CD4-positive, alpha-beta T cell treated with Interleukin-15 for 4 hours (primary cell): ENCODE measurements at places on chromosomes 6 and 20.
A peak's percentile ranks its signal among the peaks of the same experiment; 100 is the strongest.

DNA sequence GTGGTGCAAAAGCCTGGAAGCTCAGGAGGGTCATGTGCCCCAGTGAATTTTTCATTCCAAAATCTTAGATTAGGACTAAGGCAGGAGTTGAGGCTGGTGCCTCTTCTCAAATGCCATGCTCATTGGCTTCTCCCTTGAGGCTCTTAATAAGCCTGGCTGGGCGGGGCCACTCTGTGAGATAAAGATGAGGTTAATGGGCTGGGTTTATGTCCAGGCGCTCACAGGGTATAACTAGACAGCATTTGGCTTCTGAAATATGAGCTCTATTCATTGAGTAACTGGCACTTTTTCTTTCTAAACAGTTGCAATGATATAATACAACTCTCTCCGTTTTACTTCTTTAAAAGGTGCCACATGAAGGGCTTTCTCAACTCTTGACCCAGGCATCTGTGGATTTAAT is 156.3 kb downstream of the SCML4 start:
- DNase-seq = no peak

DNA sequence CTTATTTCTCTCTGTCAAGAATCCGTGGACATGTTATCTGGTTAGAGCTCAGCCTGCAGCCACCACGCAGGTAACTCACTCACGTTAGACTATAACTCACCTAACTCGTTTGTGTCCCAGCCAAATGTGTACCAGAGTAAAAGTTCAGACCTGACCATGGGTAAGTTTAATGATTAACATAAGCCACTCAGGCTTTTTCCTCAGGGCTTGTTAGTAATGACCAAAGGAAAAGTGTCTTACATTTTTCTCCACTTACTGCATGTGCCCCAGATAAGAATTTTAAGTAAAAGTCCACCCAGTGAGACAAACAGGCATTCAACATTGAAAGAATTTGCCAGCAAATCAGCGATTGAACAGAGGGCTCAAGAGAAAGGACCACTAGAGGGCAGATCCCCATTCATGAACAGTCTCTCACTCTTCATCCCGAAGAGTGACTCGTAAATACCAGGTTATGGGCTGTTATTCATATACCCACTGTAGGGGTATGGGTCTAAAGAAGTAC is at the start of gene PKHD1:
Gene PKHD1, minus strand, starts transcription at position 116 of the 502 bp plus-strand sequence. CDS start 2,680 bp downstream, outside the sequence.
- DNase-seq = no peak

DNA sequence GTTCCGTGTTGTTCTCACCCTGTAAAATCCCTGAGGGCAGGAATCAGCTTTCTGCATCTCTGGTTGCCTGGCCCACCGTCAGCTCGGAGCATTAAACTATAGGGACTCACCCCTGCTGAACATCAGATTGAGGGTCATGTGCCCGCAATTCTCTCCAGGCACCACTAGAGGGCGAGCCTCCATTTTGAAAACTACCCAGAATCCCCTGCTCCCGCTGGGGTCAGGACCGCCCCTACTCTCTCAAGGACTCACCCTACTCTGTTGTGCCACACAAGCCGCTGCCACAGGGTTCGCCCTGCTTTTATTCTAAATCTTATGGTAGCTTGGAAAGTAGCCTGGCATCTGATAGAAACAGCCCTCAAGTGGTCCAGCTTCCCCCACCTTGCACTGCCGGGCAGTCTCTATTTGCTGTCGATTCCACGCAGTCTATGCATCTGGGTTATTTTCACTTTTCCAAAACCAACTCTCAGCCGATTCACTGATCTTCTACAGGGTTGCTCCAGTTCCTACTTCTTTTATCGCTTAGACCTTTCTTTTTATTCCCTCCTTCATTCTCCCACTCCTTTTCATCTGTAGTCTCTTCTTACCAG is 244.1 kb upstream of the QKI start:
- DNase-seq = peak; percentile 7

DNA sequence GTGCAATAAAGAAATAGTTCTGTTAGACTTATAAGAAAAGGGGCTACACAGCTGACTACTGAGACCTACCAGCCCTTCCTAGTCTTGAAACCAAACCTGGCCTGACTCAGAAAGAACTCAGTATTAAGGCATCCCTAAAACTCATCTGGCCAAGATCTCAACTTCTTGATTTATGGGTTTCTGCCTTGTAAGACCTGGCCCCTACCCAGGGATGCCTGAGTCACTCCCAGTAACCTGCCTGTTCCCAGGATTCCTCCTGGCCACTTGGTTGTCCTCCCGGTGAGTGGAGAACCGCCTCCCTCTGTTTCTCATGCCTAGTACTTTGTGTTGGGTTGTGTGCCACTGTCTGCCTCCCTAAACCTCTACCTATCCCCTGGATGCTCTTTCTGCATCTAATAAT is 189.4 kb upstream of the PREP start:
- no peak for DNase-seq

DNA sequence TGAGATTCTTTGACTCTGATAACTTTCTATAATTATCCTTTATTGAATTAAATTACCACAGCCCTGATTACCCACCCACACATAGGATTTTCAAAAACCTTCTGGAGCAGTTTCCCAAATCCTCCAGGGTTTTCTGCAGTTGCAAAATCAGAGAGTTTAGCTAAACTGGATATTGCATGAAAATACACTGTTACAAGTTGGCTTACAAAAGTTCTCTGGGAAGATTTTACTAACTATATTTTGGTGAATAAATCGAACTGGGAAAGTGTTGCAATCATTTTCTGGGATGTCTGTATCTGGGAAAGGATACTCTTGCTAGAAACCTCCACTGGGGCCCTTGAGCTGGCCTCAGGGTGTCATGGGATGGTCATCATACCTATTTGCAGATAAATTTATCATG is 97.6 kb upstream of the STMND1 start:
- DNase-seq = no peak

DNA sequence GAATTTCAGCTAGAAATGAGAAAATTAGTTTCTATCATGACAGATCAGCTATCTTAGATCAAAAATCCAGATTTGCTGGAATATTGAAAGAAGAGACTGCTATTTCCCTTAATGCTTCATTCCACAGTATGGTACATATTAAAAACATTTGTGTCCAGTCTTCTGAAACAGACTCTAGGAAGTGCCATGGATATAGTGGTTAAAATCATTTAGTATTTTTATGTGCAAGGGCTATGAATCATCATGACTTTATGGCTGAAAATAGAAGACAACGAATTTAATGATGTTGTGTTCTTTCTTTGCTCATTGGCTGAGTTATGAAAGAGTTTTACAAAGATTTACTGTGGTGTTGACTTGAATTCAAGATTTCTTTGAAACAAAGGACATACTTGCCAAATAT is 146.6 kb downstream of the ANKRD60 start:
- no peak for DNase-seq

GRCh38 chr20:43160941-43161340 is 28.8 kb downstream of the PTPRT start:
- DNase-seq = no peak

DNA sequence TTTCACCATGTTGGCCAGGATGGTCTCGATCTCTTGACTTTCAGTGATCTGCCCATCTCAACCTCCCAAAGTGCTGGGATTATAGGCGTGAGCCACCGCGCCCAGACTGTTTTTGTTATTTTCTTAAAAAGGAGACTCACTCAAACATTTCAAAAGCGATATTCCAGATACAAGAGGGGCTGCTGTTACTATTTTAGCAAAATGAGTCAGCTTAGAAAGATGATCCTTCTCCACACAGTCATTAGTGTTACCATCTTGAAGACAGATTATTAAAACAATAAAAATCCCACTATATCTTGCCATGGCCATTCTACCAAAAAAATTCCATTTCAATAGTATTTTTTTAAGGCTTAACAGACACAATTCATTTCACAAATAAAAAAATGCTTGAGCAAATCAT is 102.8 kb downstream of the PREP start:
- DNase-seq = no peak

DNA sequence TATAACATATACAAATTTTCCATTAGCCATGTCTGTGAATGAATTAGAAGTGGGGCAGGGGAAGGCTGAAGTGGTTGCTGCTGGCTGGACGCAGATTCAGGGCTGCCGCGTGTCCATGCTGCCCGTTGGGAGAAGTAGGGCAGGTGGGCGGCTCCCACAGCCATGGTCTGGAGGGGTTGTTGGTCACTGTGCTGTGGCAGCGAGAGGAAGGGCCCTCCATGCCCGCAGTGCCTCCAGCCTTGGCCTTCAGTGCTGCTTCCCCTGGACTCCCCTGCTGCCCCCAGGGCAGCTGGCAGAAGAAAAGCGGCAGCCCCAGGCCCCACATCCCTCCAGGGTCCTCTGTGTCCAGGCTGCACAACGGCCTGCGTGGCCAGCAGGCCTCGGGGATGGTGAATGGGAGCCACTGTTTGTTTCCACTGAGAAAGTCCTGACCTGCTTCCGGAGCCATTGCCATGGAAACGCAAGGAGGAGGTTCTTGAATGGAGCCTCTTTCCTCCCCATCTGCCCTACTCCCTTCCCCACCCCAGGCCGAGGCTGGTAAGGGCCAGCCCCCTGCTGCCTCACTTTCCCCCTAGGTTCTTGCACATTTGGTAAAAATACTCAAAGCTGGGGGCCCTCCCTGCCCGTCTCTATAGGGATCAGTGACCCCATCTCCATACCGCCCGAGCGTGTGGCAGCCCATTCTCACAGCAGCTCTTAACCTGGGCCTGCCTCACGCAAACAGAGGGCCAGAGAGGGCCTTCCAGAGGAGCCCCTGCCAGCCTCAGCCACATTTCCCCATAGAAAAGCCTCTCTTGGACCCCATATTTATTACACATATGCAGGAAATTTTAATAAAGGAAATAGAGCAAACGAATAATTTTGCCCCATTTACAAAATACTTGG is 113.3 kb downstream of the SASH1 start:
- DNase-seq = no peak

DNA sequence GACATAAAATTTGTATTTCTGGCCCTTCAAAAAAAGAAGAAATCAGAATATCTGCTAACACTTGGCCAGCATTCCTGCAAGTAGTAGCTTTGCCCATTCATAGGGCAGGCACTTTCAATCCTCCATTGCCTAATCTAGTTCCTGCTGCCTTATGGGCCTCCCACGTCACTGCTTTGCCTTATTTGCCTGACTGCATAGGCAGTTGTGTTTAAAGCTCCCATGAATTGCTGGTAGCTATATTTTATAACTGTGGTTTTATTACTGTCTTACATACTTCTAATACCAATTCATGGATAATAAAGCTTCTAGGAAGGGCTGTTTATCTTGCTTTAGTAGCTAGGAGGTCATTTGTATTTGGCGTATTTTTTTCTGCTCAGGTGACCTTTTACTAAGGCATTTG is 7.7 kb upstream of the SLC35A1 start:
- DNase-seq = no peak

GRCh38 chr6:8343600-8343999 is 91.7 kb downstream of the SLC35B3 start:
- DNase-seq = no peak

DNA sequence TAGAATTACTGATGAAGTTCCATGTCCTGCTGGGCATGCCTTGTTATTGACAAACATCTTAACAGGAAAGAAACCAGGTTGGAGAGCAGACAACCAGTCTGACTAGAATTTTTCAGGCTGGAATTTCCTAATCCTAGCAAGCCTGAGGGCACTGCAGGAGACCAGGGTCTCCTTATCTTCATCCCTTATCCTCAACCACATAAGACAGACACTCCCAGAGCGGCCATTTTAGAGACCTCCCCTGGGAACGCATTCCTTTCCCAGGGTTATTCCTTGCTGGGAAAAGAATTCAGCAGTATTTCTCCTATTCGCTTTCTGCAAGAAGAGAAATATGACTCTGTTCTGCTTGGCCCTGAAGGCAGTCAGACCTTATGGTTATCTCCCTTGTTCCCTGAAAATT is 803.7 kb downstream of the GRIK2 start:
- DNase-seq = no peak

- DNase-seq = no peak
These were observed 665.2 kb downstream of the DOK5 start for GRCh38 chr20:55140631-55141030.

- DNase-seq = peak; percentile 75
These were observed 5.5 kb downstream of the ELMO2 start for GRCh38 chr20:46400828-46401477.

DNA sequence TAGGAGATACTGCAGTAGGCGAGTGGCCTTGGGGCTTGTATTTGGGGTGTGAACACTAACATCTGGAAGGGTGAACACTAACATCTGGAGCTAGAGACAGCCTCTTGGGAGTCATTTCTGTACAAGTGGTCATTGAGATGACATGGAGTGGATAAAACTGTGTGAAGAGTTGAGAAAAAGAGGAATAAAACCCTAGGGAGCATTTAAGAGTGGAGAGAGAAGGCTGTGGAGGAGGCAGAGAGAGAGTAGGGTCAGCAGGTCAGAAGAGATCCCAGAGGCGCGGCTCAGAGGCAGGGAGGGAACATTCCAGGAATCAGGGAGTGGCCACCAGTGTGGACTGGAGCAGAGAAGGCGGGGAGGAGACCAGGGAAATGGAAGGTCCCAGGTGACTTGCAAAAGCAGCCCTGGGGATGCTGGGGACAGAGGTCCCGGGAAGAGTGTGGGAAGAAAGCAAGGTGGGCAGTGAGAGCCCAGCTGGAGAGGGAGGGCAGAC is 202.0 kb upstream of the RNF24 start:
- DNase-seq = no peak

GRCh38 chr20:59741073-59741472 is 136.7 kb downstream of the PHACTR3 start:
- DNase-seq = no peak

DNA sequence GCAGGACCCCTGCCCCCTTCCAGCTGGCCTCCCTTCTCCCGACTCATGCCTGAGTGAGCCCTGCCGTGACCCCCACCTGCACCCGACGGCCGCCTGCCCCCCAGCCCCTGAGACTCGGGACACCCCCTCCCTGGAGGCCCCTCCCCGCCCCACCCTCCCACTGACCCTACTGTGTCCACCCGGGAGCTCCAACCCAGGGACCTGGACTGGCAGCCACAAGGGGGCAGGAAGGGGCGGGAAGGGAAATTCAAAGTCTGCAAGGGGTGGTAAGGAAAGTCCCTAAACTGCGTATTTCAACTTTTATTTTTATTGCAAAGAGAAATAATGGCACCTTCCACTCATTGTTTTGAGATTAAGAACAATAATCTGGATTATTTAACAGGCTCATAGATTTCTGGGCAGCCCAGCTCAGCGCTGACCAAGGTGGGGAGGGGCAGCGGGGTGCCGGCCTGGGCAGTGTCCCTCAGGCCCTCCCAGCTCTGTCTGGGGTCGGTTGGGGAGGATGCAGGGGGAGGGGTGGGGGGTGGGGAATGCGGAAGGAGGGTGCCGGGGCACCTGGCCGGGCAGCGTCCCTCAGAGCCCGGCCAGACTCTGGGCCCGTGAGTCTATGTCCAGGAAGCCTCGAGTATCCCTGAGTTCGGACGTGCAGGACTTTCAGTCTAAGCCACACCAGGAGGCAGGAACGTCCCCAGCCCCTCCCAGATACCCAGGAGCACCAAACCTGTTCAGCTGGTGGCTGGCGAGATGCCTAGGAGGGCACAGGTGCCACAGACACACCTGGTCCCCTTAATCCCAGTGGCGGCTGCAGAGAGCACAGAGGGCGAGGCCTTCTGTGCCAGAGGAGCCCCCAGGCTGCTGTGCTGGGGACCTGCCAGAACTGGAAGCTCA is 1.3 kb upstream of the PTK6 start:
- peak; percentile 52 for DNase-seq

GRCh38 chr6:113642714-113643406 is 214.3 kb upstream of the MARCKS start:
- DNase-seq = no peak
